ENCODE measurements at places on chromosomes 5 and 9.
A peak's percentile ranks its signal among the peaks of the same experiment; 100 is the strongest.

GRCh38 chr9:106862110-106862820, 701 bp upstream of the ZNF462 start:
- DNase-seq, result peak; percentile 18

- DNase-seq, result no peak
Measured at GRCh38 chr5:170576602-170577535, 73.0 kb downstream of the KCNIP1 start.

- no peak for DNase-seq
Measured at GRCh38 chr9:137969008-137969407, 91.4 kb downstream of the CACNA1B start.

DNA sequence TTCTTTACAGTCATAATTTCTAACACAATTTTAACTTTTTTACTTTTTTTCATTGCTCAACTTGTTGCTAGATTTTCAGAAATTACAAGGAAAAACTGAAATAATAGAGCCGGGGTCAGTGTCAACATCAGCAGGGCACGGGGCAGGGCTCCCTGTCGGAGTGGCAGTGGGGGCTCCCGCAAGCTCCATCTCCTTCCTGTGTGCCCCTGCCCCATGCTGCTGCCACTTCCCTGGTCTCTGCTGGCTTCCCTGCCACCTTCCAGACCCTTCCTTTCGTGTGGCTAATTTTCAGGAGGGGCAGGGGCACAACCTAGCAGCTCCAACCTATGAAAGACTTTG, 1.0 kb upstream of the EXOC3 start:
- no peak for DNase-seq

DNA sequence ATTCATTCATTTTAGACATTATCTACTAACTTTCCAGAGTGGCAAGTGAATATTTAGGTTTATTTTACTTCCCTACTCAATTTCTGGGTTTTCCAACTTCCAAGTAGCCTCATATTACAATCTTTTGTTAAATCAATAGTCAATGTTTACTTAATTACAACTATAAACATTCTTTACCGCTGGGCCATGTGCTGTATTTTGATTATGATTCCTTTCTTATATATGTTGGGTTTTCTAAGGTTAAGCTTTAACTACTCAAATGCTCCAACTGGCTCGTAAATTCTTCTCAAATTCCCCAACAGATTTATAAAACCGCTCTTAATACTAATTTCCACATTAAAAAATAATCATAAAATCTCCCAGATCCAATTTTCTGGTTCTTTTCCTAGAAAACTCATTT, 110.1 kb upstream of the ABCA1 start:
- no peak for DNase-seq

GRCh38 chr5:168366116-168366515, 74.7 kb downstream of the WWC1 start:
- no peak for DNase-seq

- no peak for DNase-seq
Measured at GRCh38 chr5:160649304-160649703, 202.7 kb downstream of the ATP10B start.
